ENCODE measurements at places on chromosomes 11 and 22. TPM values are rescaled to one million over a fixed set of nuclear protein-coding genes. Genes with fewer than 3 reads are reported as not detected.

The ACTN3 gene
- 45.7 TPM for total RNA-seq

The FIBIN gene
- total RNA-seq, result not detected

The HORMAD2 gene
- total RNA-seq, result not detected

The ANGPTL5 gene
- total RNA-seq, result not detected

The OPCML gene
- 0.46 TPM for total RNA-seq

The RFPL2 gene
- total RNA-seq, result not detected

GRCh38 chr11:30852091-30852490 is 265.9 kb upstream of the MPPED2 start:
- H3K36me3 ChIP-seq, result peaks cover 11% of the 10 kb centered on the region
- H3K27ac ChIP-seq, result no peak overlapping the region
- H3K4me3 ChIP-seq, result no peak overlapping the region
- H3K4me1 ChIP-seq, result no peaks in the 10 kb centered on the region
- H3K27me3 ChIP-seq, result no peaks in the 10 kb centered on the region

- no peaks in the 10 kb centered on the region for H3K27me3 ChIP-seq
- H3K36me3 ChIP-seq, result no peaks in the 10 kb centered on the region
- H3K4me3 ChIP-seq, result no peak overlapping the region
- DNase-seq, result no peak
- H3K4me1 ChIP-seq, result no peaks in the 10 kb centered on the region
These were observed 129.5 kb upstream of the PITPNB start for GRCh38 chr22:28048529-28048928.

- no peaks in the 10 kb centered on the region for H3K4me1 ChIP-seq
- no peak overlapping the region for H3K4me3 ChIP-seq
- no peak overlapping the region for H3K27ac ChIP-seq
- DNase-seq, result no peak
- H3K27me3 ChIP-seq, result no peaks in the 10 kb centered on the region
These were observed 70.2 kb upstream of the EED start for GRCh38 chr11:86174101-86175046.

DNA sequence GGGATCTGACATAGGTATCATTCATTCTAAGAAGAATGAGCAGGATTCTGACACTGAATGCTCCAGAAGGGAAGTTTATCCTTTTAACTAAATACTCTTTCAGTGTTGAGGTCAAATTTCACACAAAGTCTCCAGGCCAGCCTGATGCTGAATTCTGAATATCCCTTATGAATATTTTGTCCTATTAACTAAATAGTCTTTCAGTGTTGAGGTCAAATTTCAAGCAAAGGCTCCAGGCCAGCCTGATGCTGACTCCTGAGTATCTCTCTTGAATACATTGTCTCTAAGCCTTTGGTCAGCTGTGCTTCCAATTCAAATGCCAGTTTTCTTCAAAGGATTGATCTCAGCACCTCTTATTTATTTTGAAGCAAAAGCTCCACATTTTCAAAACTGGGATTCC is 676.8 kb downstream of the NTM start:
- H3K27ac ChIP-seq, result no peak overlapping the region
- DNase-seq, result no peak
- peaks cover 6% of the 10 kb centered on the region for H3K4me1 ChIP-seq
- H3K27me3 ChIP-seq, result no peaks in the 10 kb centered on the region
- no peak overlapping the region for H3K4me3 ChIP-seq
- 0 out of 2 replicates have a peak, but pooled peaks cover 4% of the 10 kb centered on the region for H3K36me3 ChIP-seq

GRCh38 chr11:87254562-87254961 is 216.8 kb downstream of the TMEM135 start:
- DNase-seq, result no peak
- no peaks in the 10 kb centered on the region for H3K36me3 ChIP-seq
- H3K4me1 ChIP-seq, result no peaks in the 10 kb centered on the region
- no peaks in the 10 kb centered on the region for H3K27me3 ChIP-seq
- no peak overlapping the region for H3K4me3 ChIP-seq
- H3K27ac ChIP-seq, result no peak overlapping the region

GRCh38 chr22:41687901-41688364 is 734 bp downstream of the SNU13 start:
- no peaks in the 10 kb centered on the region for H3K4me1 ChIP-seq
- no peaks in the 10 kb centered on the region for H3K36me3 ChIP-seq
- H3K27me3 ChIP-seq, result no peaks in the 10 kb centered on the region

- peaks cover 2% of the 10 kb centered on the region for H3K4me1 ChIP-seq
- peaks cover 3% of the 10 kb centered on the region for H3K27me3 ChIP-seq
- H3K27ac ChIP-seq, result no peak overlapping the region
- no peak overlapping the region for H3K4me3 ChIP-seq
- DNase-seq, result no peak
These were observed 18.0 kb upstream of the EIF3D start for GRCh38 chr22:36546932-36547331.

GRCh38 chr11:92688416-92688815 is 281.0 kb upstream of the MTNR1B start:
- no peak overlapping the region for H3K27ac ChIP-seq
- no peaks in the 10 kb centered on the region for H3K4me1 ChIP-seq
- H3K27me3 ChIP-seq, result no peaks in the 10 kb centered on the region
- no peak for DNase-seq
- no peak overlapping the region for H3K4me3 ChIP-seq

DNA sequence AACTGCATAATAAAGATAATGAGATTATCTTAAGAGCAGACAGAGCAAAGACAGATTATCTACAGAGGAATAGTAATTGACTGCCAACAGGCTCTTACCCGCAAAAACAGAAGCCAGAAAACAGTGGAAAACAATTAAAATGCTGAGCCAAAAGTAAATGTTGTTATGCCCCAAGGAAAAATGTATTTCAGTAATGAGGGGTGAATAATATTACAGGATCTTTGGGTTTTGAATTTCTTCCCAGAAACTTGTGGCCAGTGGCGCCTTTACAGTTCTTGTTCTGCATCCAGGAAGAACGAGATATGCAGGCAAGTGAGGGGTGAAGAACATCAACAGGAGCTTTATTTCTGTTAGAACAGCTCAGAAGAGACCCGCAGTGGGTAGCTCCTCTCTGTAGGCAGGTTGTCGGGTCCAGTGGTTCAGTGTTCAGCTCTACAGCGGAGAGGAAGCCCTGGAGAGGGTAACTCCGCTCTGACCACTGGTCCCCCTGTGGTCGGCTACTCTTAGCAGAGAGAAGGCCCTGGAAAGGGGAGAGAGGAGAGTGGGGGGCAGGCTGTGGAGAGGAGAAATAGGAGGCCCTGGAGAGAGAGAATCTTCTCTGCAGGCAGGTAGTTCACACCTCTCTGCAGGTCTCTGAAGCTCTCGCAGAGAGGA is 51.8 kb upstream of the SC5D start:
- H3K36me3 ChIP-seq, result peaks cover 9% of the 10 kb centered on the region
- no peak for DNase-seq
- H3K27ac ChIP-seq, result no peak overlapping the region
- H3K4me1 ChIP-seq, result peaks cover 8% of the 10 kb centered on the region
- H3K27me3 ChIP-seq, result no peaks in the 10 kb centered on the region

Measured in H9 (cell line).